ENCODE measurements at places on chromosomes 1 and 21.

DNA sequence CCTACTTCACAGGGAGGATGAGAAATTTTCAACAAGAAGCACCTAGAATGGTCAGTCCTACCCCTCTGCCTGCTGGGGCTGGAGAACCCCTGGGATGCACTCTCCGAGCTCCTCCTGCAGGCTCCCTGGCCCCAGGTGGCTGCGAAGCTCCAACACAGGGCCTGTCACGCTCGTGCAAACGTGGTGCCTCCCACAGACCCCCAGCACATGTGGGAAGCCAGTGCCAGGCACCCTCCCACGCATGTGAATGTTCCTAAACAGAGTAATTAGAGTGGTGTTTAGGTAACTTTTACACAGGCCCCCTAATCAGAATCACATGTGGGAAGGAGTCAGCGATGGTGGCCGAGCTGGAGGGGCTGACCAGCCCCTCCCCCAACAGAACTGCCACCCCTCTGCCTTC is 28.4 kb downstream of the GLIS1 start:
- no peak for DNase-seq

DNA sequence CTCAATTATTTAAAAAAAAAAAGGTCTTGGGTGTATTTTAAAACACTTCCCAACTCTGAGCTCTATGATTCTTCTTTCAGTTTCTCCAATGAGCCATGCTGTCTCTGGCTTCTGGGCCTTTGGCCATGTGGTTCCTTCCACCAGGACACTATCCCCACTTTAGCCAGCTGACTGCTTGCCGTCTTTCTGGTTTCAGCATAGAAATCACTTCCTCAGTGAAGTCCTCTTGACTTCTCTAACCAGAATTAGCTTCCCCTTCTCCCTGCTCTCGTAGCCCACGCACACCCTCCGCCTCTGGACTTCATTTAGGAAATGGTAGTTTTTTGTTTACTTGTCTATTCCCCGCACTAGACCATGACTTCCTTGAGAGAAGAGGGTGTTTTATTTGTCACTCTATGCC is 1.1 kb upstream of the DIO1 start:
- DNase-seq = no peak

GRCh38 chr1:186420311-186420710 is 40.6 kb downstream of the PDC start:
- no peak for DNase-seq

DNA sequence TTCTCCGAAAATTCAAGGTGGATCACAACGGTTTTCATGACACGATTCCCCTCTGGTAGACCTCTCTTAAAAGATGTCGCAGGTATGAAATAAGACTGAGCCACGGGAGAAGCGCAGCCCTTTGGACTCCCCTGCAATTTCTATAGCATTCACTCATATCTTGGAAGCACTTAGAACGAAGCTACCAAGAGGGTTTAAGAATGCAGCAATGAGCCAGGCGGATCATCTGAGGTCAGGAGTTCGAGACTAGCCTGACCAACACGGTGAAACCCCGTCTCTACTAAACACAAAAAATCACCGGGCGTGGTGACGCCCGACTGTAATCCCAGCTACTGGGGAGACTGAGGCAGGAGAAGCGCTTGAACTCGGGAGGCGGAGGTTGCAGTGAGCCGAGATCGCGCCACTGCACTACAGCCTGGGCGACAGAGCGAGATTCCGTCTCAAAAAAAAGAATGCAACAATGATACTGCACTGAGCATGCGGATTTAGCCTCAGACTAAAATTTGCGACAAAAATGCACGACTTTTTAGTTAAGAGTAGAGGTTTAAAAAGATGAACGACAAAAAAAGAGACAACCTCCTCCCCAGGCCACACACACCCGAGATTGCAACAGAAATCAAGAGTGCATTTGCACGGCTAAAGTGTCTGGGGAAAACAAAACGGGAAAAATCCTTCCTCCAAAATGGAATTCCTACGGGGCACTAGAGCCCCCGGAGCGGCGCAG is 743 bp downstream of the TOMM20 start:
- no peak for DNase-seq

GRCh38 chr21:8992731-8993174 is 1528.6 kb upstream of the TPTE start:
- DNase-seq = no peak

GRCh38 chr1:235642011-235642942 is 7.3 kb downstream of the GNG4 start:
- peak; percentile 25 for DNase-seq

GRCh38 chr1:6345009-6345408 is 48.6 kb downstream of the ACOT7 start:
- DNase-seq = no peak

DNA sequence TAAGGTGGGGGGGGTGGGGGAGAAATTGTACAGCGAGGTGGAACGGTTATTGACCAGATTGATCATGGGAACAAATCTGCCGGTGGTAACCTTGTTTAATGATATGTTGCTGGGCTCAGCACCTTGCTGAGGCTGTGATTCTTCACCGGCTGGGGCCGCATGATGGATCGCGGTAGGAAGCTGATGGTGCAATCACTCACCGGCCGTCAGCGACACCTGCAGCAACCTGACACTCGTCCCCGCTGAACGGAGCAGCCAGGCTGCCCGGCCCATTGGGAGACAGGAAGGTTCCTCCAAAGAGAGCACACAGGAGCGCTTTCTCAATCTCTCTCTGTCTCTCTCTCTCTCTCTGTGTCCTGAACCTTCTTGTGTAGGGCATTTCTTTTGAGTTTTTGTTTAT is 128.5 kb upstream of the RRP15 start:
- DNase-seq = no peak

GRCh38 chr1:63984257-63984929 is 210.6 kb downstream of the ROR1 start:
- DNase-seq = no peak

DNA sequence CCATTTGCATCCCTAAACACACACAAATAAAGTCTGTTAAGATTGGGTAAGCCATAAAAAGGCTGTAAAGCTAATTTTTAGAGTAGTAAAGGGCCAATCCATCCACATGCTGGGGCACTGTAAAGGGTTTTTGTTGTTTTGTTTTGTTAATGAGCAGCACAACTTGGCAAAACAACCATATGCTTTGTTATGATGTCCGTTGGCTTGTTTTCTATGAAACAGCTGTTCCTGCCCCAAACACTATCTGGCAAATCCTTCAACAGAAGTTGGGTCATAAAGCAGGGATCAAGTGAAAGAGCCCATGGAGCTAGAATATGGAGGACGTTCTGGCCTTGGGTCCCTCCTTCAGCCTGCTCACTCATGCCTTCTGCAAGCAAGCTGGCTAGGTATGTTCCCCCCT is 183.6 kb downstream of the APP start:
- no peak for DNase-seq

GRCh38 chr1:119818181-119818580 is 6.9 kb upstream of the REG4 start:
- DNase-seq = no peak

GRCh38 chr1:77796695-77797405 is 17.4 kb downstream of the MIGA1 start:
- DNase-seq = no peak

DNA sequence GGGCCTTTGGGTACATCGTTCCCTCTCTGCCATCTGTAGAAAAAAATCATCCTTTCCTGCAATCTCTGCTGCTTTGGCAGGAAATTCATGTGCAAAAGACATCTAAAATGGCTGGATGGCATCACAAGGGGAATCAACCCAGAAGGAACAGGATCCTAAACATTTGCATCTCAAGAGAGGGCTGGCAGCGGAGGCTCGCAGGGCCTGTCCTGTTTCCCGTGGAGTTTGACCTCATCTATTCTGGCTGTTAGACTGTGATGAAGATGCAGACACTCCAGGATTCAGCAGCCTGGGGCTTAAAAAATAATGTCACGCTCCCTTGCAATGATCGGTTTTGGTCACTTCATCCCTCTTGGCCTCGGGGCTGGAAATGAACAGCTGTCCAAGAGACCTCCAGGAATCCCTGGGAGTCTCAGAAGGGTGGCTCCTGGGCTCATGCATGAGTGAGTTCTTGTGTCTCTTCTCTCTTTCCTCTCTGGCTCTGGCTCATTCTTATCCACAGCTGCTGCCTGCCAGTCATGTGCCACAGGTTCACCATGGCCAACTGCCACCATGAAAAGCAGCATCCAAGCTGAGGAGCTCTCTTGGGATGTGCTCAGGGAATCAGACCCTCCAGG is 16.1 kb upstream of the PCP4 start:
- no peak for DNase-seq

GRCh38 chr1:162141281-162142054 is 72.0 kb downstream of the NOS1AP start:
- DNase-seq = no peak

- no peak for DNase-seq
Observed at GRCh38 chr1:15744122-15744679, 1.9 kb downstream of the TMEM82 start.

- no peak for DNase-seq
Observed at GRCh38 chr1:63729227-63729620, 44.6 kb upstream of the ROR1 start.

DNA sequence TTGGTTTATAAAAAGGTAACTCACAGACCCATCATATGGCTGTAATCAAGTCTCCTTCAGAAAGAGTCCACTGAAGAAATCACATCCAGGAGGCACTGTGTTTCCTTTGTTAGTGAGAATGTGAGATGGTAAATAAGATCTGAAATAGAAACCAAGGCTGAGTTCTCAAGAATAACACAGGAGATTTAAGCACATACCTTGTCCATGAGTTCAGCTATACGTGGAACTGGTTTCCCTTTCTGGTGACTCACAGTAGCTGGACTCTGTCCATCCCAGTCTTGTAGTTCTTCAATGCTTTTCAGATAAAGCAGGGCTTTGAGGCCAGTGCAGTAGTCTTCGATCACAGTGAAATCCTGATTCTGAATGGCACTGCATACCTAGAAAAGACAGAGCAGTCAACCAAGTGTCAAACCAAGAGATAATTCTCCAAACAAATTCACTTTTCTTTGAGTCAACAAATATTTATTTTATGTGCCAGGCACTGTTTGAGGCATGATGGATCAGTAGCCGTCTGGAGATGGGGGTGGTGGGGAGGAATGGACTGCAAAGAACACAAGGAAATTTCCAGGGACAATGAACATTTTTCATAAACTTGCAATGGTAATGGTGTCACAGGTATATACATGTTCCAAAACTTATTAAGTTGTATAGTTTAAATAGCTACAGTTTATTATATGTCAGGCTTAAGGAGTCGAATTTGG is 471.4 kb downstream of the PTBP2 start:
- no peak for DNase-seq

- DNase-seq = no peak
Observed at GRCh38 chr1:91381844-91382243, 22.8 kb downstream of the HFM1 start.

DNA sequence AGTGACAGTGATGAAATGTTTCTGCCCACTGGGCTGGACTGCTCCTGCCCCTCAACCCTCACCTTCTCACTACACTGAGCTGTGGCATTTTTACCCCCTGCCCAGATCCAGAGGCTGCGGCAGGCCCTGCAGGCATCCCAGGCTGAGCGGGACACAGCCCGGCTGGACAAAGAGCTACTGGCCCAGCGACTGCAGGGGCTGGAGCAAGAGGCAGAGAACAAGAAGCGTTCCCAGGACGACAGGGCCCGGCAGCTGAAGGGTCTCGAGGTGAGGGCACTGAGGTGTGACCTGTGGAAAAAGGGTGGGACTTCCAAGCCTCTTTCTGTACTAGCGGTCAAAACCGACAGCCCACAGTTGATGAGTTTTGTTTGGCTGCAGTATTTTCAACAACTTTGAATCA is 6.2 kb upstream of the TUFT1 start:
- DNase-seq = no peak

GRCh38 chr1:180168786-180169639 is 14.3 kb downstream of the QSOX1 start:
- no peak for DNase-seq

GRCh38 chr21:29168891-29169315 is 38.5 kb downstream of the MAP3K7CL start:
- DNase-seq = no peak

DNA sequence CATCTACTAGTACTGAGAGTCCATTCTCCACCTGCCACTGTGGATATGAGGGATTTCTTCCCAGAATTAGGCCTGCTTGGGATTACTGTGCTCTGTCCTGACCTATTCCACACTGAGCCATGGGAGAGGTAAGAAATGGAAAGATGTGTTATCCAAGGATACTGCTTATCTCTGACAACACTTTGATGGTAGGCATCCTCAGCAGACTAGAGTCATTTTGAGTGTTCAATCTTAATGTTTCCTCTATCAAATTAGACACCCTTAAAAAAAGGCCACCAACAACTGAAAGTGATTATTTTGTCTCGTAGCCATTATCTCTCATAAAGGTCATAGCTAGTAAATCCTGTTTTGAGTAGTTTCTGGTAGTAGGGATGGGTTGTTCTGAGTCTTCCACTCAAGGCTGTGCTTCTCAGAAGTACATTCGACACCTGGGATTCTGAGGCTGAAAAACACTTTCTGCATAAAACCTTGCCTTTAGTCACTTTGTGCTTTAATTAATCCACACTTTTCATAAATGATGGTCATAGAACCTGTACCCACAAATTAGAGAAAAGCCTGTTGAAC is 8.8 kb downstream of the ATPAF1 start:
- no peak for DNase-seq

GRCh38 chr1:87121711-87122163 is 206.9 kb upstream of the LMO4 start:
- no peak for DNase-seq

DNA sequence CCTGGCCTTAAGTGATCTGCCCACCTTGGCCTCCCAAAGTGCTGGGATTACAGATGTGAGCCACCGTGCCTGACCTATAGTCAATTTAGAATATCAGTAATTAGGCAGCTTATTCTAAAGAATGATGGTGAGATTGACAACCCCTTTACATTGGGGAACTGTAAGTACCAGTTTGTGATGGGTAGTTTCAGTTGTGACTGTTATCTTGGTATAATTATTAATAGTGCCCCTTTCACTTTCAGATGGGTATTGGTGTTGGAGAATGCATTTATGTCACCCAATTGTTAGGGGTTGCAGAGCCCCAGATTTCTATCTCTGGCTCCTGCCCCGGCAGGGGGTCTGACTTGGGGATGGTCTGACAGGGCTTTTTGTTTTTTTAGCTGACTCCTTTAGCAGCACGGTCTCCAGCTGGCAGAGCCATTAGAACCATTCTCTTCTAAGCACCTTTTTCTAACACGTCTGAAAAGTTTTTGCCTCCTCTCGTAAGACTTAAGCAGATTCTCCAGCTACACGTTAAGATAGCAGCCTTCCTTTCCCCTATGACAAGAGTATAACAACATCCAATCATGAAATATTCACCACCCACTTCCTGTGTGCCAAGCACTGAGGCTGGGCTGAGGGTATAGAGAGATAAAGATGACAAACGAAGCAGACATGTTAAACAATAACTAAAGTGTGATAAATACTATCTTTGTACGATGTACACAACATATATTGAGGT is 157.8 kb downstream of the SDCCAG8 start:
- DNase-seq = no peak

GRCh38 chr1:23421753-23422240 is 2.8 kb downstream of the TCEA3 start:
- DNase-seq = no peak

DNA sequence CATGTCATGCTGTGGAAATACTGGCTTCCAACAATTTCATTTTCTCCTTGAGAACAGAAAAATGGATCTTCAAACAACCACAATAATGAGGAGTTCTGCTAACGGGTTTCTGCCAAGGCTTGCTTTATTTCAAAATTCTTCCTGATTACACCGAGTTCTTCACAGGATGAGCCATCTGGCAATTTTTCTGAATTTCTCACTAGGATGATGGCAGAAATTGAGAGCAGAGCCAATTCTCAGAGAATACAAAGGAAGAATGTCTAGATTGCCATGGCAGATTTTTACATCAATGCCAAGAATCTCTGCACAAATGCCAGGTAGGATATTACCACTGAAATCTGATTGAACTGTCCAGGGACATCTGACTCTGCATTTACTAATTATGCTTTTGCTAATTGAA is 619.0 kb upstream of the CHRM3 start:
- DNase-seq = no peak

All from activated CD8-positive, alpha-beta memory T cell treated with anti-CD3 and anti-CD28 coated beads for 4 hours (primary cell).